Hypothalamus (tissue), 51 donors: ENCODE measurements at places on chromosomes 5 and 9.

DNA sequence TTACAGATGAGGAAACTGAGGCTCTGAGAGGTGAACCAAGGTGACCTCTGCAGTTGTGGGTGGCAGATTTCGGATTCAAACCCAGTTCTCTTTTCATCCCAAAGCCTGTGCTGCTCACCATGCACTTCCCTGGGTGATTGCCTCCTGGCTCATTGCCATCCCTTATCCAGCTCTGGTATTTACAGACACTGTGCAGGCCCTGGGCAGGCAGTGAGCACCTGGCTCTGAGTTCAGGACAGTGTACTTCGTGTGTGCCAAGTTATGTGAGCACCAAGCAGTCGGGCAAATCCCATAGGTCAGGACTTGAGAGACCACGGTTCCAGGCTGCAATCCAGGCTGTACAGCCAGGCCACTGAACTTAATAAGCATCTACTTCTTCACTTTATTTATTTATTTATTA, 1.4 kb downstream of the LRSAM1 start:
- no peak for DNase-seq

GRCh38 chr5:107670932-107671741, at the start of gene EFNA5:
EFNA5 (minus strand) TSS chr5:107670937.
- no peak for DNase-seq

DNA sequence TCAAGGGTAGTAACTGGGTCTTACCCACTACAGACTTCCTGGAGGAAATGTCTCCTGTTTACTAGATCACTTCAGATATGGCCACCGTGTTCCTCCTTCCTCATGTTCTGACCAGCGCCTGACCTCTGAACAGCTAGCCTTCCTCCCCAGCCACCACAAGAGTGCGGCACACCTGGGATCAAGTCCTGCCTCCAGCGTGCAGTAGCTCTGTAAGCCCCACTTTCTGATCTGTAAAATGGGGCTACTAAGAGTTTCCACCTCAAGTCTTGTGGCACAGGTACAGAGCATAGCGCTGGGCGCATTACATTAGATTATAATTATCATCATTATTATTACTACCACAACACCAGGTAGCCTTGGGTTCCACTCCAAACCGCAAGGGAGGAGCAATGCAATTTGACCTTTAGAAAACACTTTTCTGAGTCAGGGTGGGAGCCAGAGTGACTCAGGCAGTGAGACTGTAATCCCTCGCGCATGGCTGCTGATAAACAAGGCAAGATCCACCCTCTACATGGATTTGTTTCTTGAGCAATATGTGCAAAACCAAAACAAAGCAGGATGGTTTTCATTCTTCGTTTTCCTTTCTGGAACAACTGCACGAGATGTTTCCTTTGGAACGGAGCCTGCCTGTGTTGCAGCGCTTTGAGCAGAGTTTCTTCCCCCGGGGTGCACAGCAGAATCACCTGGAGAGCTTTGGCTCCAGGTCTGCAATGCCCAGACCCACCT, 65.0 kb upstream of the ANGPTL2 start:
- DNase-seq = no peak

DNA sequence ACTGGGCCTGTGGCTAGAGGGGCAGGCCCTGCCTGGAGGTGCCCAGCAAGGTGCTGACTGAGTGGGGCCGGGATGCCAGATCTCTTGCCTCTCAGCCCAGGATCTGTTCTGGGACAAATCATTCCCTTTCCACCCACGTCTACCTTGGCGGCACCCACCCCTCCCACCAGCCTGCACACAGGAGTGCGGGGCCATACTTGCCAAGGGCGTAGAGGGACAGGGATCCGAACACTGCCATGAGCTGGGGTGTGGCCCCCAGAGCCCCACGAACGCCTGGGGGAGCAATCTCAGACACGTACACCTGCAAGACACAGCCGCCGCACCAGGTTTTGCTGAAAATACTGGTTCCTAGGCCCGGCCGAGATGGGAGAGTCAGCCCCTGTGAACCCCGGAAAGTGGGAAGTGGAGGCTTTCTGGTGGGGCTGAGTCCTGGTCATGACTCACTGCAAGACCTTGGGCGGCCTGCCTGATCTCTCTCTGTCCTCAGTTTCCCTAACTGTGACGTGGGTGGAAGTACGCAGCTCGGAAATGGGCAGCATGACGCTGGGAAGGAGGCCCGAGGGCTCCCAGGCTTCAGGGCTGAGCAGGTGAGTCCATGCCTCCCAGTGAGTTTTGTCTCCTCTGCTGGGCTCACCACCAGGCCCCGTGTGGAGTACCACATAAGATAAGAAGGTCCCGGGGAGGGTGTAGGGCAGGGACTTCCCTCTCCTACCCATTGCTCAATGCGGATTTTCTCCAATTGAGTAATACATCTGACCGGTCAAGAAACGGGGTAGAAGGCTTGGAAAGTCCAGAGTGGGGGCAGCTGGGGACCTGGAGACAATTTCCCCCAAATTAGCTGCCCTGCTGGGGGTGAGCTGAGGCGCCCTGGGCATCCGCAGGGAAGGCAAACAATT, 2.6 kb downstream of the SLC2A6 start:
- no peak for DNase-seq

DNA sequence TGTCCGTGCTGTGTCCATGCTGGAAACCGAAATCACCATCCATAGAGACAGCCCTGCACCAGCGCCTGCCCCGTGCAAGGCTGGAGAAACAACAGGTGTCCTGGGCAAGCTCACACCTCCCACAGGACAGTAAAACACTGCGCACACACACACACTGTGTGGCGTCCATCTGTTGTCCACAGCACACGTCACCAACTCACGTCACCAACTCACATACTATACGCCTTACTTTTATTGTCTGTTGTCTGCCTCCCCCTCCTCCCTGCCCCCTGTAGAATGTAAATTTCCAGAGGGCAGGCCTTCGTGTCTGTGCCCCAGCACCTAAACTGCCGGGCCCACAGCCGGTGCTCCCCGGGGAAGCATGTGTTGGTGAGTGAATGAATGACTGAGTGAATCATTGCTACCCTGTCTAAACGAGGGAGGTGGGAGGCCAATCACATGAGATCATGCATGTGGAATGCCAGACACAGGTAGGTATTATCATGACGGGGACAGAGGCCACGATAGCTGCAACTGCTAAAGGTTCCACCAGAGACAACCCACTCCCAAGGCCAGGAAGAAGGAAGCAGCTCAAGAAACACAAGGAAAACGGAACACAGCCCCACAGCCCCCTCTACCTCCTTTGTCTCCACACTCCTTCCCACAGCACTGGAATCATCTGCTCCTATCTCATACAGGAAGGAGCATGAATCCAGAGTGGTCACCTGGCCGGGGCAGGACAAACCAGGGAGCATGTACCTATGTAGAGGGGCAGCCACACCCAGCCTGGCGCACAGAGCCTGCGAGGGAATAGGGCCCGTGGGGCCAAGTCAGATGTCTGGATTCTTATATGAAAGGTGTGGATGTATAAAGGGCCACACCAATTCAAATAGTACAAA, 41.9 kb downstream of the STK10 start:
- no peak for DNase-seq

DNA sequence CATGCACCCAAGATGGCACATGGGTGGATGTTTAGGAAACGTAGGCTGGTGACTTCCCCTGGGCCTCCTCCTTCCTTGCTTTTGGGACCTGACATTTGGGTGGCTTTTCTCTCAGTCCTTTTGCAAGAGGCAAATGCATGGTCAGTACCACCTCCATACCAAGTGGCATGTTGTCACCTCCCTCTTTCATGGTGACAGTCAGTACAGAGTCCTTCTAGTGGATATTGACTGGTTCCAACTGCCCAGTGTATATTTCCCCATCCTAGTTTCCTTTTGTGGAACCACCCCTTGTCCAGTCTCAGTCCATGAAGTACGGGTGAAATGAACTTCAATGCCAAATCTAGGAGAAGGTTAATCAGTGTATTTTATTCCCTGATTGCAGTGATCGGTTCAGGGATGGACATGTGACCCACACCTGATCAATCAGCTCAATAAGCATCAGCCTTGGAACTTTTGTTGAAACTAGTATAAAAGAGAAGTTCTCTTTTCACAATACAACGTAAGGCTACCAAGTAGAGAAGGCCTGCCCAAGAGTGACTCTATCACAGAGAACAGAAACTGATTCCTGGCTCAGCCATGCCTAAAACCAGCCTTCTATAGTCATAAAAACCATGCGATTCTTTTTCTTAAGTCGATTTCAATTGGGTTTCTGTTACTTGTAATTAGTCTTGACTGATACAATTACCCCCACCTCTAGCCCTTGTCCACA, 143.4 kb upstream of the KLF9 start:
- DNase-seq = no peak

GRCh38 chr5:103178167-103178566, 58.1 kb downstream of the PPIP5K2 start:
- DNase-seq = no peak

- no peak for DNase-seq
These were observed 25.7 kb upstream of the CDKN2AIPNL start for GRCh38 chr5:134437340-134437846.

DNA sequence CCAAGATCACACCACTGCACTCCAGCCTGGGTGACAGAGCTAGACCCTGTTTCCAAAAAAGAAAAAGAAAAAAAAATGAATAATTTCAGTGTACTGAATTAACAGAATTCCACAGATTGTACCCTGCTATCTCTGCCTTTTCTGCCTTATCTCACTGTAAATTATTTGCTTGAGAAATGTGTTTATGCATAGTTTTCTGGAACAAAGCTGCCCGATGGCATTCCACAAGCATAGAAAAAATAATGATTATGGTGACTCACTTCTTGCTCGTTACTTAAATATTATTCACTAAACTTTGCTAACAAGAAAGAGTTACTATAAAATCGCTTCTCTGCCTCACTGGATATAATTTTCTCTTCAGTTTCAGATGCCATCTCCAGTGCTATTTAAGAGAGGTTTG, 88.7 kb upstream of the FAM169A start:
- DNase-seq = no peak

DNA sequence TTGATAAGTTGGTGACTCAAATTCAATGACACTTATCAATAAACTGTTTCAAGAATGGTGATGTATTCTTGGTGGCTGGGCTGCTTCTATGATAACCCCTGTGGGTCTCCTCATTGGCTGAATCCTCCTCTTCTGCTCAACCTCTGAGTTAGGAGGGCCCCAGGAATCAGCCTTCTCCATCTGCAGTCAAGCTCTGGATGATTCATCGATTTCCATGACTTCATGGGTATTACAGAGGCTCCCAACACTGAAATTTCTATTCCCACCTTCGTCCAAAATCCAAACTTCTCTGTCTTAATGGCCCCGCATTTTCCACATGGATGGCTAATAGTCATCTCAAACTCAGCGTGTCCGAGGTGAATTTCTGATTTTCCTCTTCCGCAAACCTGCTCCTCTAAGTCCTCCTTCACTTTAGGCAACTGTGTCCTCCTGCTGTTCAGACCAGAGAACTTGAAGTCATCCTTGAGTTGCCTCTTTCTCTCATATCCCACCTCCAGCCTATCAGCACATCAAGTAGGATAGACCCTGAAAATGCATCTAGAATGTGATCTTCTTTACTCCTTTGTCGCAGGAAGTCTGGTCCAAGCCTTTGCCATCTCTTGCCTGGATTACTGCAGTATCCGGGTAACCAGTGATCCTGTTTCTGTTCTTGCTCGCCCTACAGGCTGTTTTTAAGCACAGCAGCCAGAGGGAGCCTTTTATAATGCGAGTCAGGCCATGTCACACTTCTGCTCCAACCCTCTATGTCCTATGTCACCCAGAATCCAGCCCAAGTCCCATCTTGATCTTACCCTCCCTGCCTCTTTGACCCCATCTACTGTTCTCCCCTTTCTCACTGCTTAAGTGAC, 41.4 kb upstream of the IL7R start:
- DNase-seq = no peak

DNA sequence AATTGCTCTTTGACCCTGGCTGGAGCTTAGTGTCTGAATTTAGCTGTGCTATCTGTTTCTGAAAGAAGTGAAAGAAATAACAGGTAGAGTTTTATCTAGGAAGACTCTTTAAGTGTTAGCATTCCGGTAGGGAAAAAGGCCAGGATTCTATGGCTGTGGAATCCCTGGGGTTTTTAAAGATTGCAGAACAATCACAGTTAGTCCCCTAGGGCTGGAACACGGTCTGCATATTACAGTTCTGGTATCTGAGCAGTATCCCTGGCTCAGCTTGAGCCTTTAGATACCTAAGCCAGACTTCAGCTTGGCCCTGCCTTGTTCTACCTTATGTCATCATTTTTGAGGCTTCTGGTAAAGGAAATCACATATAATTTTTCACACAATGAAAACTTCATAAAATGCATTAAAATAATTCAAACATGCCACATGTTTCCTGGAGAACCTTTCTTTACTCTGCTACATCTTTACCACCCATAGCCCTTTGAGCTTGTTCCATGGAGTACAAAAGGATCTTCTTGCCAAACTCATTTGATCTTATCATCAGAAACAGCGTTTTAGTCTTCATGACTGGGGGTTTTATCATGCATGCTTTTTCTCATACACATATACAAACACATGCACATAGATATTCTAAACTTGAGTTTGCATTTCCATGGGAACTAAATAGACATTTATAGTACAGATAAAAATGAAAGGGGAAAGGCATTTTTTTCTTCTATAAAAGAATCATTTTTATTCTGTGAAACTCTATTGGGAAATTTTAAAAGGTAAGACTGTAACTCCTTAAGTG, 410.8 kb downstream of the CETN3 start:
- DNase-seq = no peak

- no peak for DNase-seq
These were observed 9.8 kb downstream of the ACTL7B start for GRCh38 chr9:108845947-108846346.

GRCh38 chr5:66306844-66307315, 162.8 kb downstream of the SREK1 start:
- DNase-seq = no peak

- DNase-seq = no peak
These were observed 159.1 kb upstream of the IRX2 start for GRCh38 chr5:2910401-2911175.

DNA sequence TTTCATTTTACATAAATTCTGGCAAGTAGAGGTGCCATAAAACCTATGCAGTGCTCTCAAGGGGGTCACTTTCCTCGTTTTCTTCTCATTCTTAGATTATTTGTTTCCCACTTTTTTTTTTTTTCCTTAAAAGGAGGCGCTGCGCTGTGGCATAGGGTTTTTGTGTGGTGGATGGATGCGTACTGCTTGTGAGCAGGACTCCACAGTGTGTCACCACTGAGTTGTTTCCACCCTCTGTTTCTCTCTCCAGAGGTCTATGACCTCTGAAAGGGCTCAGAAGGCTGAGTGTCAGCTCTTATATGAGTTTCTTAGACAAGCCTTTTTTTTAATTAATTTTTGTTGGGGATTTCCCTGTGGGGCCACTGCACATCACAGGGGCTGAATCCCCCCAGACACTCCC, 13.6 kb upstream of the CLTB start:
- DNase-seq = no peak

- DNase-seq = no peak
These were observed 59.6 kb downstream of the RICTOR start for GRCh38 chr5:39014561-39014960.

DNA sequence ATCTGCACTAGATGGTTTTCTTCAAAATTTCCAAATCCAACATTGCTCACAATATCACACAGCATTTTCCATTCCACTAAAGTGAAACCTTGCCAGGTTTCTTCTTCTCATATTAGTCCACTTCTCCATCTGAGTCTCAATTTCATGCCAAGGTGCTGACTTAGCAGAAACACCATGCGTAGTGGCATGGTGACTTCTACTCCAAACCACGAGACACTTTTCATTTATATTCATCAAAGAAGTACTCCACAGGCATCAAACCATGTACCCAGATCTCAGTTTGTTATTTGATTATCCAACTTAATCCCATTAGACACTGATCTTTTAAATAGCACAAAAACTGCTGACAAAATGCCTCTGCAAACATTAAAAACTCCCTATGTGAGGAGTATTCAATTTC, 233.4 kb upstream of the ITGA1 start:
- no peak for DNase-seq

GRCh38 chr9:19648672-19649071, 140.2 kb downstream of the SLC24A2 start:
- no peak for DNase-seq
